ENCODE measurements at places on chromosomes 3 and 15. TPM values are rescaled to one million over a fixed set of nuclear protein-coding genes. Genes with fewer than 3 reads are reported as not detected.

GRCh38 chr3:75906555-75907112 lies 121.3 kb upstream of the ZNF717 start:
- DNase-seq = peak; percentile 68

GRCh38 chr3:190017521-190018288 lies 103.0 kb downstream of the P3H2 start:
- no peak for DNase-seq

DNA sequence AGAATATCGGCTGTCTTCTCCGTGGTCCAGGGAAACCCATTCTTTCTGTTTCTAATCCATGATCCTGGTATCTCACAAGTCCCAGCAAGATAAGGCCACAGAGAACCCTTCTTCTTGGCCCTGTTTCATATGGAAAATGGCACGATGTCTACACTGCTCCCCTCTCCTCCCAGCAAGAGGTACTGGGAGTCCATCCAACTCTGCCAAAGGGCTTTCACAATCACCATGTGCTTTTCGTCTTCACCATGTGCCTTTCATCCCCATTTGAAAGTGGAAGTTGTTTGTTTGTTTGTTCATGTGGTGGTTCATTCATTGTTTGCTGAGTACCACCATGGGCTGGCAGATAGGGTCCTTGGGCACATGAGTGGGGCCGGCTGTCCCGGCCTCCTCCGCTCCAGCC lies 5.5 kb downstream of the ITIH3 start:
- no peak for DNase-seq

DNA sequence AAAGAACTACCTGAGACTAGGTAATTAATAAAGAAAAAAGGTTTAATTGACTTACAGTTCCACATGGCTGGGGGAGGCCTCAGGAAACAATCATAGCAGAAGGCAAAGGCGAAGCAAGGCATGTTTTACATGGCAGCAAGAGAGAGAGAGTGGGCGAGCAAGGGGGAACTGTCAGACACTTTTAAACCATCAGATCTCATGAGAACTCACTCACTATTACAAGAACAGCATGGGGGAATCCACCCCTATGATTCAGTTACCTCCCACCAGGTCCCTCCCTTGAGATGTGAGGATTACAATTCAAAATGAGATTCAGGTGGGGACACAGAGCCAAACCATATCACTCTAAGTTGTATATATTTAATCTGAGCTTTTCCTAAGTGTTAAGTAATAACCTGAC lies 79.0 kb upstream of the MLF1 start:
- no peak for DNase-seq

DNA sequence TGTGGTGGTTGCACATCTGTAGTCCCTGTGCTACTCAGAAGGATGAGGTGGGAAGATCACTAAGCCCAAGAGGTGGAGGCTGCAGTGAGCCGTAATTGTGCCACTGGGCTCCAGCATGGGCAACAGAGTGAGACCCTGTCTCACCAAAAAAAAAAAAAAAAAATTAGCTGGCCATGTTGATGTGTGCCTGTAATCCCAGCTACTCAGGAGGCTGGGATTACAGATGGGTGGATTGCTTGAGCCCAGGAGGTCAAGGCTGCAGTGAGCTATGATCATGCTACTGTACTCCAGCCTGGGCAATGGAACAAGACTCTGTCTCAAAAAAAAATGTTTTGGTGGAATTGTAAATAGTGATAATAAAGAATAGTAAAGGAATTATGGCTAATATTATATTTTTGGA lies 9.9 kb downstream of the ATRIP start:
- no peak for DNase-seq

GRCh38 chr15:52105846-52106245 lies 6.7 kb downstream of the BCL2L10 start:
- no peak for DNase-seq

DNA sequence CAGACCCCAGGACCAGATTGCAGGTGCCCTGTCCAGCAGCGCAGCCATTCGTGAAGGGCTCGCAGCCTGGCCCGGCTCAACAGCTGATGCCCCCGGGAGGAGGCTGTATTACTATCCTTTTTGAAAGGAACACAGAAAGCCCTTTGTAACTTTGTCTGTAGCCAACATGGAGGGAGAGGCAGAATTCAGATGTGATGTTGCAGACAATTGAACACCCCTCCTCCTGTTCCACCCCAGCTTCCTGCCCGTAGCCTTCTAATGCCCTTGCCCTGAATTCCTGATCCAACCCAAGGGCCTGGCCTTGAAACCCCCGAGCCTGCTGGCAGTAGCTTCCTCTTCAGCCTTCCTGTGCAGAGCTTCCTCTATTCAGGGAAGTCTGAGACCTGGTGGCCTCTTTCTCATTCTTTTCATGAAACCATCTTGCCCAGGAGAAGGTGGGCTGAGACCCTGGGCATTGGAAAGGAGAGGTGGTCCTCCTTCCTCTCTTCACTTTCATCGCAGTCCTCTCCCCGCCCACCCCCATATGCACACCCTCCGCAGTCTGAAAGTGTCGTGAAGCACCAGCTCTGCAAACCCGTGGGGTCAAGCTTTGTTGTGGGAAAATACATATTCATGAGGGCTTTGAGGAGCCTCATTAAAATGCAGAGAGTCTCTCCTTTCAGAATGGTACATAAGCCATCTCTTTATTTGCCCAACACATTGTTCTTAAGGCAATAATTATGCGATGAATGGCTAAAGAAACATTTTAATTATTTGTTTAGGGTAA lies 109.2 kb downstream of the APBA2 start:
- peak; percentile 52 for DNase-seq

- no peak for DNase-seq
These were observed 419.3 kb downstream of the MAGI1 start for GRCh38 chr3:65619451-65619881.

DNA sequence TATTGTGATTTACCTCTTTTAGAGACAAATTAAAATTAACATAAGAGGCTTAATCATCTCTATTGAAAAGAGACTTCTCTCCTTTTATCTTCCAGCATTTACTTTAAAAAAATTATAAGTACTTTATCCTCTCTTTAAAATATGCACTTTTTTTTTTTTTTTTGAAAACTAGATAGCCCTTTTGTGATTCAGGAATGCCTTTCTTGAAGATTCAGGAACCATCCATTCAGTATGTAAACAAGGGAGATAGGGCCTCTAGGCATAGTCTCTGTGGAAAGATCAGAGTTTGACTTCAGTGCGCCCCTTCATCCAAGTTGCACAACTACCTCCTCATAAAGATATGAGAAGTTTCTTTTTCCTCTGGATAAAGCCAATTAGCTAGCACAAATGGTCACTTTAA lies 1163.7 kb downstream of the SI start:
- DNase-seq = no peak

- peak; percentile 7 for DNase-seq
These were observed 131.6 kb downstream of the NLGN1 start for GRCh38 chr3:173529062-173529711.

The CADM2 gene
- 1.8 TPM for total RNA-seq

The ATP6V1A gene
- 67.4 TPM for total RNA-seq

The GOLGA8Q gene
- total RNA-seq = 0.81 TPM

The ATR gene
- 29.9 TPM for total RNA-seq

The CLDN18 gene
- not detected for total RNA-seq

The CCDC39 gene
- not detected for total RNA-seq

The TMCO5A gene
- not detected for total RNA-seq

Measured in H7 (cell line).